ENCODE measurements at places on chromosomes 5 and 9.
A peak's percentile ranks its signal among the peaks of the same experiment; 100 is the strongest.

DNA sequence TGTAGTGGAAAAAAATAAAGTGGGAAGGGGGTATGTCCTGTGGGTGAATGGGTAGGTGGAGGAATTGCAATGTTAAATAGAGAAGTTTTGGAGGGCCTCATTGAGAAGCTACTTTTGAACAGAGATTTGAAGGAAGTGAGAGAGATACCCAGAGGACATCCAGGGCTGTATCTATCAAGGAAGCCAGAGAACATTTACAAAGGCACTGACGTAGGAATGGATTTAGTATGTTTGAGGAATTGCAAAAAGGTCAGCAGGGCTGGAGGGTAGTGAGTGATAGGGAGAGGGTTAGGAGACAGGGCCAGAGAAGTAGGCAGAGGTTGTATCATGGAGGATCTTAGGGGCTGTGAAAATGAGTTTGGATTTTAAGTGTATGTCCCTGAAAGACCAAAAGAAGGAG lies 13.9 kb downstream of the PTTG1 start:
- no peak for DNase-seq

DNA sequence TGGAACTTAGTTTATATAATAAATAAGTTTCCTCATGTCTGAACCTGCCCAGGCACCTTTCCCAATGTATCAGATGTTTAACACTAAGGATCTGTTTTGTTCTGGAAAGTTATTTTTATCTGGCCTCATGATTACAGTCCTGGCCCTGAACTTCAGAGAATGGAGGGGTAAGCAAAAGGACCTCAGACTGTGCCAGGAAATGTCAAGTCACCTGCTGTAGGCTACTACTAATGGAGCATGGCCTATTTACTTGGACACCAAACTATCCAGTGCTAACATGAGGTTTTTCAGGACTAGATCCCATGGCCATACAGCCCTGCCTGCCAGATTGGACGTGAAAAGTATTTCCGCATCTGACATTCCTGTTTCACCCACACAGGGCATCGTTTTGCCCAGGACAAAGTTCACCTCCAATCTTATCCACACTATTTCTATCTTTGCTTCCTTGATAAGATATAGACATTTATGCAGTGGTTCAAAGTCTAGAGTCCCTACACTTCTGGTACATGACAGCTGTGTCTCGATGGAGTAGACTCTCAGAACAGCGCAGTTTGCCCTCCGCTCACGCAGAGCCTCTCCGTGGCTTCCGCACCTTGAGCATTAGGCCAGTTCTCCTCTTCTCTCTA lies at the start of gene BTNL8:
TSS of gene BTNL8 (plus strand) at position 539 of the 626 bp plus-strand sequence. CDS start 152 bp downstream, outside the sequence.
- DNase-seq, result no peak

- no peak for DNase-seq
Measured at GRCh38 chr9:37413311-37413710, 9.2 kb upstream of the GRHPR start.

DNA sequence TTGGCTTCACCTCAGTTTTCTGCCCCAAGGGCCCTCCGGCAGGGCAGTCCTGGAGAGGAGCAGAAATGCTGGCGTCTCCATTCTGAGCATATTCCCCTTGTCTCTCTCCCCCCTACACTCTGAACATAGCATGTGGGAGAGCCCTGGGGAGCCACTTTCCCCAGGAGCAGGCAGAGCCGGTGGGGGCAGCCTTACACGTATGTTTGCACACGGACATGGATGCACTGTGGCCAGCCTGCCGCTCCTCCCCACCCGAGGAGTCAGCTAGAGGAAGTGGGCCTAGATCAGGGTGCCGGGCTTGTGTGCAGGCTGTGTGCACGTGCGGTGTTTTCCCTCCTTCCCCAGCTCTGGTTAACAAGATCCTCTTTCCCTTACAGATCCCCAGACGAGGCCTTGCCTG lies 25.4 kb upstream of the POMT1 start:
- DNase-seq, result no peak

DNA sequence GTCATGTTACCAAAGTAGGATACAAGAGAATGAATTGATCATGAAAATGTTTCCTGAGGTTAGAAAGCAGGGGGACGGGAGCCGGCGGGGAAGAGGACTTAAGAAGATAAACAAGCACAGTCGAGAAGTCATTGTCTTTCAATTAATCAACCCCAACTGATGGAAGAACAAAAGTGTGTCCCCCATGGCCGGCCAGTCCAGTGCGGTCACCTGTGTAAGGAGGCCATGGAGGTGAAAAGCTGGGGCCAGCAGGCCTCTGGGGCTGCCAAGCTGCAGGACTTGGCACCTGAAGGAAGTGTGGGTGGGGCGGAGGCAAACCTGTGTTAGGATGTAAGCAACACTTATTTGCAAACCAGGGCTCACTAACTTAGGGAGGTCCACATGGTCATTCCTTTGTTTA lies 223.3 kb upstream of the TBCA start:
- DNase-seq, result no peak

DNA sequence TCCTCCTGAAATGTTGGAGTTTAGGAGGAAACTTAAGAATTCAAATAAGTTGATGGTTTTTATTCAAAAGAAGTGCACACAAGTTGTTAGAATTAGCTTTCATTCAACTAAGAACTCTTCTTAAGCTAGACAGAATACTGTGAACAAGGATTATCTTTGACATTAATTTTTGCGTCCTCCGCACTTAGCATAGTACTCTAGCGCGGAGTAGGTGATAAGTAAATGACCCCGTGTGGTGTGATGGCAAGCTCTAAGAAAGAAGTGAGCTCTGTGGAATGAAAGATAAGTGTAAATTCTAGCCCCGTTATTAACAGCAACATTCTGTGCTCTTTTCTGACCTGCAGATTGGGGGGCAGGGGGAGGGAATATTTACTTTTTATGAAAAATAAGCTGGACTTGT lies 1.0 kb downstream of the BRIX1 start:
- no peak for DNase-seq

GRCh38 chr9:136728548-136729123 lies 14.1 kb downstream of the LCN10 start:
- DNase-seq, result no peak

- DNase-seq, result no peak
Measured at GRCh38 chr5:73435759-73436534, 12.6 kb downstream of the FOXD1 start.

DNA sequence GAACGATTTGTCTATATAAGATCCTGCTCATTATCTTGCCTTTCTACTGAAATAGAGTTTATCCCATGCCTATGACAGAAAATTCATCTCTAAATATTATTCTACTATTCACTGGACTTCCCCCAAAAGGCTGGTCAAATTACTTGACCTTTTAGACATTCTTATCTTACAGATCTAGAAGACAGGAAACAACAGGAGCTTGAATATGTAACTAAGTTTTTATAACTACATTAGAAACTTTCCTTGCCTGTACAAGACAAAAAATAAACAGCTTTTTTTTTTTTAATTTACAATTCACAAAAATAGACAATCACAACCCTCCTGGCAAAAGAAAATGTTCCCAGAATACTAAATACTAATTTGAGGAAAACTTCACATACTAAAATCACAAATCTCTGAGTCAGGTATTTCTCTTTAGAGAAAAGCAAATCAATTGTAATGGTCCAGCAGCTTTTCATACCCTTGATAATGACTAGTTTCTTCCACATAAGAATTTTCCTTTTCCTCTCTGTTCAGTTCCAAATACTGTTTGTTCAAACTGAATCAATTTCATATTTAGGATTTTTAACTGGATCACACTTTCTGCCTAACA lies 68.6 kb downstream of the MLLT3 start:
- no peak for DNase-seq

DNA sequence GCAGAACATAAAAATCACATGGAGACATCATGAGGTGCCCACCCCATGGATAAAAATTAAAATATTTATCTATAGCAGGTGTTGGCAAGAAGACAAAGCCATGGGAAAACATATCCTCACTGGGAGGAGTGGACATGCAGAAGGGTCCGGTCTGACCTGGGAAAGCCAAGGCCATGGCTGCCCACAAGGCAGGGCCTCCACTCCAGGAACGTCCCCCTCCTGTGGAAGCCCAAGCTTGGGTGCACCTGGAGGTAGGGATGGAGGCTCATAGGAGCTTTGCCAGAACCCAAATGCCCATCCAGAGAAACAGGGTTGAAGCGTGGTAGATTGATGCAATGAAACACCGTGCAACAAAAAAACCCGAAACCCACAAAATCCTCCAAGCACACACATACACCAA lies 81.4 kb upstream of the COL5A1 start:
- DNase-seq, result no peak

GRCh38 chr5:57889558-57889957 lies 406.9 kb upstream of the ACTBL2 start:
- DNase-seq, result no peak

DNA sequence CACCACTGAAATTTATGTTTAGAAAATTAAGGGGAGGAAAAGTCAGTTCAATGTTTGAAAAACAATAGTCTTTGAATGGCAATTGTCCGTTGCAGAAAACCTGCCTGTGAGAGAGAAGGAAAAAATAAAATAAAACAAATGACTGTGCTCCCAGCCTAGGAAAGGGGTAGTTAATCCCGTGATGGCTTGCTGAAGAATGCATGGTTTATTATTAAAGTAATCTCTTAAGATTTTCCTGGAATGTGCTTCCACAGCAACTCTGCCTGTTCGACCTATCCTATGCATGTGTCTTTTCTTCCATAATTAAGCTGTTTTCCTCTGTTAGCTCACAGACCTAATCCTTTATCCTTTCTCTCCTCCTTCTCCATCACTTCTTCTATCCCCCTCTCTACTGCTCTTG lies 2.4 kb upstream of the DAB2 start:
- no peak for DNase-seq

DNA sequence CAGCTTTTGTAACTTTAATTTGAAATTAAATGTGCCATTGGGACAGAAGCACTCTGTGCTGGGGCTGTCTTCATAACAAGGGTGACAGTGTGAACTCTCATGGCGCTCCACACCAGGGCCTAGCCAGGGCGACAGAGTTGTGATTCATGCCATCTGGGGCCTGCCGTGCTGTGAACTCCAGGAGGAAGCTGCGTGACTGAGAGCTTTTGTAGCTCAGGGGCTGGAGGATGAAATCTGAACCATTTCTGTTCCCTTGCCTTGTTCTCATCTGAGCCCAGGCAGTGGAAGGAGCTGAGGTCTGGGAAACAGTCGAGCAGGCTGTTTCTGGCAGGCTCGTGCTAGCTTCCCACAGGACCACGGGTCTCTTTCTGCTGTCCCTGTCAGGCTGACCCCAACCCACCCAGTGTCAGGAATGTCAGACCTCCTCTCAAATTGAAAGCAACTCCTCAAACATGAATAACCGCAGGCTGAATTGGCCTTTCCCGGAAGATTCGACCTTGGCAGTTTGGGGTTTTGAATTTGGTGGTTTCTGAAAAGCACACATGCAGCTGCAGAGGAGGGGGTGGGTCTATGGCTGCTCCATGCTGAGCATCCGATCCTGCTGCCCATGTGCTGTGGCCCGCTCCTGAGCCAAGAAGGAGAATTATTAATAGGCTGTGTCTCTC lies 69.2 kb upstream of the RPS23 start:
- no peak for DNase-seq

- no peak for DNase-seq
Measured at GRCh38 chr5:53323511-53323910, 156.9 kb upstream of the FST start.

DNA sequence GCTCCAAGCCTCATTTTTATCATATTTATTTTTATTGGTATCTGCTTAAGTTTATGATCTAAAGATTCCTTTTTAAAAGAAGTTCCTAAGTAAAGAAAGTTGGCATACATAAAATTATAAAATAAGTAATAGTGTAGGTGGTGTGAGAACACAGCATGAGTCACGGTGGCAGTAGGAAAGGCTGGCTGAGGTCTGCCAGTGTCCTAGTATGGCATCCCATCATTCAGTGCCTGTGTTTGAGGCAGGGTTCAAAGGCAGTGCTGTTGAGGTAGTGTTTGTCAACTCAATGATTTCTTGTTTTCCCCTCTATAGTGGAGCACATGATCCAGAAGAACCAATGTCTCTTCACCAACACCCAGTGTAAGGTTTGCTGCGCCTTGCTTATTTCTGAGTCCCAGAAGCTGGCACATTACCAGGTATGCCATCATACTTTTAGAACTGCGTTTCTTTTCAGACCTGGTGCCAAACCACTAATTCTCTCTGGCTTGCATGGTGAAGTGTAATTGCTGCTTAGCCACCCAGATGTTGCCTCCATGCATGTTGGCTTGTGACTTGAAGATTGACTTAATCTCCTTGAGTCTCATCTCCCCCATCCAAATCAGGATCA lies 18.4 kb downstream of the ZNF346 start:
- DNase-seq, result no peak

DNA sequence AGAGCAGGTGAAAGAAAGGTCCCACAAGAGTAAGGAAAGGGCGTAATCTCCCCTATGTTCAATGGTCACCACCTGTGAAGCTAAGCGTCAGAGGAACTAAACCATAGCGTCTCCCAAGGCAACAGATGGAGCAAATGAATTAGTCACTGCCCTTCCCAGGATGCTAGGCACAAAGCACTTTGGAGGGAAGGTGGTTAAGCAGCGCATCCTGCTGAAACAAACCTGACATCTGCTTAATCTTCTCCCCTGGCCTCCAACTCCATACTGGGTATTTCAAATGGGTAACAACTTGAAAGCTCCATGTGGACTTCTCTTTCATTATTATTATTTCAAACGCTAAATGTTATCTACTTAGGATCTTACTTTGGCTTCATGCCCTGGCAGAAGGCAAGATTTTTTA lies 227.3 kb downstream of the MLLT3 start:
- DNase-seq, result peak; percentile 68

DNA sequence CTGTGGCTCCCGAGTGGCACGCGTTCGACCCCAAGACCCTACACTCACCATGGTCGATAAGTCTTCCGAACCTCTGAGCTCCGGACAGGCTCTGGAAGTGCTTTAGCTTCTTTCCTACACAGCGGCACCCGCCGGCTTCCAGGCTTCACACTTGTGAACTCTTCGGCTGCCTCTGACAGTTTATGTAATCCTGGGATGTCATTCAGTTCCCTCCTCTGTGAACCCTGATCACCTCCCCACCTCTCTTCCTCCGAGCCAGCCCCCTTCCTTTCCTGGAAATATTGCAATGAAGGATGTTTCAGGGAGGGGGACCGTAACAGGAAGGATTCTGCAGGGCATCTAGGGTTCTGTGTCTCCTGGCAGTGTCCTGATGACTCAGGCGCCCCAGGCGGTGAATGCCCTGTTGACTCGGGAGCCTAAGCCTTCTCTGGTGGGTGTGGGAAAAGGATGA lies at the start of gene CD14:
TSS of gene CD14 (minus strand) at position 155 of the 451 bp plus-strand sequence. CDS start at position 51, 104 bp downstream.
- DNase-seq, result no peak

DNA sequence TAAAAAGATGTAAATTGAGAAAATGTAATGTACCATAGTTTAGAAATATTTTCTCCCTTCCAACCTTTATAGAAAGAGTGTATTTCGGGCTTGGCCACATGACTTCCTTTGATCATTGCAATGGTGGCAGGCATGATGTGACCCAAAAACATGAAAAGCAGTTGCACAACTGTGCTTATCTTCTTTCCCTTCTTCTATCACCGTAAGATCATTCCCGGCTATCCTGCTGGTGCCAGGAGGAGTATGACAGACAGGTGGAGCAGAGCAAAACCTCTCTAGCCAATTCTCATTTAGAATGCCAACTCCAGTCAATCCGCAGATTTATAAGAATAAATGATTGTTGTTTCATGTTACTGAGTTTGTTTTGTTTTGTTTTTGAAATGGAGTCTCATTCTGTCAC lies 10.6 kb upstream of the TESK1 start:
- no peak for DNase-seq

- no peak for DNase-seq
Measured at GRCh38 chr5:88661806-88662207, 221.2 kb downstream of the MEF2C start.
